Thoracic aorta (tissue), 2 donors: ENCODE measurements at places on chromosomes 4 and X.

GRCh38 chrX:141164406-141164805, 12.5 kb downstream of the LDOC1 start:
- DNase-seq: no peak

DNA sequence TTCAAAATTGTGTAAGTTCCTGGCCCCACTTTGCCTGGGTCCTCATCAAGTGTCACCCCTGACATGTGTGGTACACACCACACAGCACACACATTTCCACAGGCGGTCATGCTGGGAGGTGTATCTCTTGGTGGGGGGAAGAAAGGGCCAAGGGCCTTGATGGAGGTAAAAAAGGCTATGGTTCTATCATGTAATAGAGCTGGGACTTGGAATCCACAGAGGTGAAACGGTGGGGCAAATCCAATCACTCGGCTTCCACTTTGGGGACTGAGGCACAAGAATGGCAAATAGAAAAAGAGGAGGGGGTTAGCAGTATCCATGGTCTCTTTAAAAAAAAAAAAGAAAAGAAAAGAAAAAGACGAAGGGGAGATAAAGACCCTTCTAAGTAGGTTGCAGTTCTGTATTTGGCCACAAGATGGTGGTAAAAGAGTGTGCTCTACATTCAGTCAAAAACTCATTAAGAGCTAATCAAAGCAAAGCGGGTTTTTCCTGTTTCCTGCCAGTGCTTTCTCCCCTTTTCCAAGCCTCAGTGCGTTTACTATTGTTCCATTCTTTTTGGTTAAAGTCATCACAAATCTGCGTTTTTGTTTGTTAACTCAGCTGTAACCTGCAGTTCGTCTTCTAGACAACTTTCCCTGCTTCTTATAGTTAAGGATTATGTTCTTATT, 37.0 kb upstream of the ATP6AP2 start:
- DNase-seq: no peak

- no peak for DNase-seq
Measured at GRCh38 chrX:47864785-47865184, 28.1 kb downstream of the ZNF81 start.

GRCh38 chr4:107970063-107970798, 19.5 kb upstream of the HADH start:
- no peak for DNase-seq

DNA sequence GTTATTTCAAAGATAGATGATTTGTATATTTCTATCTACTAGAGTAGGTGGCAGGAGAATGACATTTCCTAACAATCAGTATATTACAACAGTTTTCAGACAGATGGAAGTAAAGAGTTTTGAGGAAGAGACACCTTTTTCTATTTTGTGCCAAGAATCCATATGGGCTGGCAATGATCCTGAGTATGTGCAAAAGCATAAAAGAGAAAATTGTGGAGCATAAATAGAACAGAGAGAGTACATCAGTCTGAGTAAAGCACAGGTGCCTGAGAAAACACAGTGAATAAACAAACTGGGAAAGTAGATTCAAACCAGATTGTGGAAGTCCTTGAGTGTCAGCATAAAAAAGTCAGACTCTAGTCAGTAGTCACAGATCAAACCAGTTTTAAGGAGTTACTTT, 96.8 kb upstream of the WDR44 start:
- DNase-seq: no peak

- DNase-seq: no peak
Measured at GRCh38 chr4:11566444-11567022, 137.8 kb upstream of the HS3ST1 start.

GRCh38 chrX:51694254-51694653, 11.6 kb upstream of the CENPVL2 start:
- no peak for DNase-seq

DNA sequence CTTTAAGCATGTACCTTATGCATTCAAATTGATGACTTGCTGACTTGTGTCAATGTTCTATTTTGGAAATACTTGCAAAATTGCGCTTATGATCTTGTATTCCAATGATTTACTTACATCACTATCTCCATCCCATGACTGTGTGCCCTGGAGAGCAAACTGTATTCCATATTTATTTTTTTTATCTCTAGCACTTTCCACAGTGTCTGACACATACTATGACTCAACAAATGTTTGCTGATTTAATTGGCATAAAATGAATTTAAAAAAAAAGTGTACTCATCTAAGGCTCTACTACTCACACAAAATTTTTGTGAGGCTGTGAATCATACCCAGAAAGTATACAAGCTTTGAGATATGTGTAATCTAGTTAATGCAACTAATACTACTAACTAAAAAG, 1066.8 kb upstream of the ADGRL3 start:
- no peak for DNase-seq

- no peak for DNase-seq
Measured at GRCh38 chrX:19190902-19191301, 68.6 kb upstream of the ADGRG2 start.

GRCh38 chrX:146154191-146154590, 336.6 kb downstream of the SLITRK2 start:
- no peak for DNase-seq

DNA sequence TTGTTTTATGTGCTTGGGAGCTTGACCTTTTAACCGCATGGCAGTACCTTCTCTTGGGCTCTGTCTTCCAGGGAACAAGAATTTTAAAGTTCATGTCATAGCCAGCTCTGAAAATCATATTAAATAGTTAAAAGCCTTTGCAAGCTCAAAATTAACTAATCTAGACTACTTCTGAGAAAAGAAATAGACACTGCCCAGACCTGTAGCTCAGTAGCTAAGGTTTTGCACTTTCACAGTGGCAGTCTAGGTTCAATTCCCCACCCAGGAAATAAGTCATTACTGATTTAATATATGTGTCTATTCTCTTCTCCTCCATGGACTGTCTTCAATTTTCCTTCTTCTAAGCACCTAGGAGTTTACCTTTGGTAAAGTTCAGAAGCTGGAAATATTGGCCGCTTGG, 27.4 kb downstream of the HSD17B11 start:
- no peak for DNase-seq

DNA sequence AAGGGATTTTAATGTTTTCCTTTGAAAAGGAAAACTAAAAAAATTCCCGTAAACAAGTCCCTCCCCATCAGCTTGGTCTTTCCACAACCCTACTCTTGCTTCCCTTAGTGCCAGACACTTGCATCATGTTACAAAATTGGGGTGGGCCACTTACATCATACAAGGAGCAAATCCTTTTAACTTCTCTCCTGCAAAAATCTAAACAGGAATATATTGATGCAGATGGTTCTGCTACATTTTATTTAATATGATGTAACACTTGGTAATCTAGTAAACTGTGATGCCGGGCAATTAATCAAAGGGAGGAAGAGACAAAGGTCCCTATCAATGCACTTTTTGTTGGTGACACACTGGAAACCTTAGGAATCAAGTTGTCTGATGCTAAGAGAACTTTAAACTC, 125.3 kb downstream of the UBE2K start:
- DNase-seq: no peak

DNA sequence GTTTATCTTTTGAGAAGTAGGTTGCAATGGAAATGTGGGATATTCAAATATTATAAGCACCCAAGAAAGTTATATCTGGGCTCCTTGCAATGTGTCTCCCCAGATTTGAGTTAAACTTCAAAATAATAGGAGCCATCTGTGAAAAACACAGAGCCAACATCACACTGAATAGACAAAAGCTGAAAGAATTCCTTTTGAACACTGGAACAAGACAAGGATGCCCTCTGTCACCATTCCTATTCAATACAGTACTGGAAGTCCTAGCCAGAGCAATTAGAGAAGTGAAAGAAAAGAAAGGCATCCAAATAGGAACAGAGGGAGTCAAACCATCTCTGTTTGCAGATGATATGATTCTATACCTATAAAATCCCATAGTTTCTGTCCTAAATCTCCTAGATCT, 114.3 kb upstream of the IL1RAPL1 start:
- DNase-seq: no peak

GRCh38 chrX:19897091-19897490, 9.7 kb upstream of the SH3KBP1 start:
- DNase-seq: no peak

DNA sequence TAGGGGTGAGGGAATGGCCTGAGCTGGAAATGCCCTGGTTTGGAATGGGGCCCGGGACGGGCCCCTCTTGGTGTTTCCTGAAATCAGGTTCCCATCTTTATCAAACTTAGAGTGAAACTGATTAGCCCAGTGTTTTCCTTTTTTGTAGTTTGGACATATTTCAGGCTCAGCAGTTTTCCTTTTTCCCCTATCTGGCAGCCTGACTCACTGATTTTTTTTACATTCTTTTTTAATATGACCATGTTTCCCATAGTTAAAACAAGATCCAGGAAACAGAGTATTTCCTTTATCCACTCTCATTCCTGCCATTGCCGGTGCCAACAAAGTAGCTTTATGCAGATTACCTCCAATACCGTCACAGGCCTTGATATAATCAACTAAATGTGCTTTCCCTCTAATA, 20.5 kb upstream of the C4orf17 start:
- no peak for DNase-seq

- DNase-seq: no peak
Measured at GRCh38 chr4:8761167-8761823, 110.3 kb downstream of the HMX1 start.

DNA sequence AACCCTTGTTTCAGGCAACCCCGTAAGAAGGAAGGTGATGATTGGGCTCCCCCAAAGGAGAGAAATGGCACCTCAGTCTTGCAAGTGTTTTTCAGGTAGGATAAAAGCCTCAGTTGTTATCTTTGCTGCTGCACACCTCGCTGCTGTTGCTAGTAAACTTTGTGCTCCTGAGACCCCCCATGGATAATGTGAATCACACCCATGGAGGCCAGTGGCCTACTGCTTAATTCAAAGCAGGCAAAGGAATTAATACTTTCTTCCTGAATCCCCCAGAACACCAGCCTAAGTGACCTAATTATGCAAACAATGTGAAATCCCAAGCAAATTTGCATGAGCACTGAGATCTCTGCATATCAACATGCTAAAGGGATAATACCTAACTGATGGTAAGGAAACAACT, 337.5 kb downstream of the GRIA2 start:
- DNase-seq: no peak

GRCh38 chr4:86512631-86513030, 81.5 kb upstream of the PTPN13 start:
- no peak for DNase-seq

DNA sequence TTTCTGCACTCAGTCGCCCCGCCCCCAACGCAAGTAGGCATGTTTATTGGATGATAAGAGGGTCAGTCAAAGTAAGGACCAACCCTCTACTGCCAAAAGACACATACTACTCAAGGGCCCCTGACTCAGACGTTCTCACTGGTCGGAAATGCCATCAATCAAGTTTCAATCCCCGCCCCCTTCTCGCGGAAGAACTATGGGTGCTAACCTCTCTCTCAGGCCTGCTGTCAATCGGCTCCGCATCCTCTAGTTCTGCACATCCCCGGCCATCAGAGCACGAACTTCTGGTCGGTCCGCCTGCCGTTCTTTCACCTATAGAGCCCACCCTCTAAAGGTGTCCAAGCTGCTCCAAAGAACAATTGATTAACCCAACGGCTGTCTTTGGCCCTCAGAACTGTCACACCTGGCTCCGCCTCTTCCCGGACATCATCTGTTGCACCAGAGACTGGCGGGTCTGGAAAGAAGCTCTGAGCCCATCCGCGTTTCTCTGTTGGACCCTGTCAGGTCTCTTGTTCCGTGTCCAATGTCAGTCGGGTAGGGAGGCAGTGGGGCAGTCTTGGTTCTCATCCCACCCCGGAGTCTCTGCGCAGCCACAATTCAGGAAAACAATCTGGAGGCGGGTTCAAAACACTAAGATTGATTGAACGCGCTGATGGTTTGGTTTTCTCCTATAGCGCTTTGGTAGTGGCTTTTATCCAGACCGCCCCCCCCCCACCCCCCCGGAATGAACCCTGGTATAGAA, 15.2 kb downstream of the NDUFB11 start:
- peak; percentile 87 for DNase-seq

GRCh38 chrX:39757971-39758370, 339.8 kb downstream of the BCOR start:
- DNase-seq: no peak

DNA sequence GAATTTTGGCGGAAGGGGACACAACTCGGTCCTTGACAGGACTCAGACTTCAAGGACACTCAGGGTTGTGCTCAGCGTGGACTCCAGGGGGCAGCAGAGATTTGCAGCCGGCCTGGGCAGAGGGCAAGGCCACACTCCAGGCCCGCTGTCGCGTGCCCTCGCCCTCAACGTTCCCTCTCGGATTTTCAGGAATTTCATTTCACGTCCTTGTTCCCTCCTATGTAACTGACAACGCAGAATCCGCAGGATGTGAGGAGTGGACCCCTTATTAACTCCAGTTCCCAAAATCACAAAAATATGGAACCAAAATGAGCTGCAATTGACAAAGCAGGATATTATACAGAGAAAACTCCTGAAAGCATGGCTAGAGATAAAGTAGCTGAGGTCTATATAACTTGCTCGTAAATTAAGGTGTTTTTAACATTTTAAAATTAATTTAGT, 21.0 kb upstream of the DCTD start:
- no peak for DNase-seq

GRCh38 chrX:131734621-131735020, 190.7 kb downstream of the OR13H1 start:
- DNase-seq: no peak

DNA sequence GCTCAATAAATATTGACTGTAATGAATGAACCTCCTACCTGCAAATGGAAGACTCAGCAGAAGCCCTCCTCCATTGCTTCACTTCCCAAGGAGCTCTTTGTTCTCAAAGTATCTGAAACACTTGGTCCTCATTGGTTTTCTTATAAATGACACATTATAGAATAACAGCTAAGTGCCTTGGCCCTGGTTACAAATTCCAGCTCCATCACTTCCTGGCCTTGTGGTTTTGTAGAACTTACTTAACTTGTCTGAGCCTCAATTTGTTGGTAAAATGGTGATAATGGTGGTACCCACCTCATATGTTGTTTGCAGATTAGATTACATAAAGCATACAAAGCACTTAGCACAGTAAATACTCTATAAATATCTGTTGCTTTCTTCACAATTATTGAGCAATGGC, 25.2 kb upstream of the SMIM20 start:
- no peak for DNase-seq

GRCh38 chr4:10283761-10284160, 167.2 kb upstream of the WDR1 start:
- DNase-seq: no peak

- no peak for DNase-seq
Measured at GRCh38 chr4:40262077-40262528, 65.3 kb downstream of the RHOH start.

GRCh38 chr4:47788126-47788525, 49.7 kb downstream of the CORIN start:
- no peak for DNase-seq
